Naive B cell (primary cell): ENCODE measurements at places on chromosomes 1 and 21. TPM values are rescaled to one million over a fixed set of nuclear protein-coding genes. Genes with fewer than 3 reads are reported as not detected.
A peak's percentile ranks its signal among the peaks of the same experiment; 100 is the strongest.

DNA sequence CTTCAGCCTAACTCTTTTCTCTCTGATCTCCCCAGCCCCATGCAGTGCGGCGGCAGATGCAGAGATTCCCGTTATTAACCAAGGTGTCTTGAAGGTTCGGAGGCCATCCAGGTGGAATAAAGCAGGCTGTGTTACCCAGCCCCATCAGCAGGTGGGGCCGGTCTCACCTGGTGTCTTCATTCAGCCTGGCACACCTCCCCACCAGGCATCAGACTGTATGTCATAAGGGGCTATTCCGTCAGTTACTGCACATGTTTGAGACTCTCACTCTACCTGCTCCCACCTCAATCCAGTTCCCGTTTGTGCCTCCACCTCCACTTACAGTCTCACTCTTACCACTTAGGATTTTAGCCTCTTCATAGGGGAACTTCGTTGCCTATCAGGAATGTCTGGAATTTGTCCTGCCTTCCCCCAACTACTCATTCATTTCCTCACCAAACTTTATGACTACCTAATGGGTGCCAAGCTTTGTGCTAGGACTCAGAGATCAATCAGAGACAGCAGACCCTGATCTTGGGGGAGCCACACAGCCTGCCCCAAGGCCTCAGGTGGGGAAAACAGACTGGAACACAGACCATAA lies 170.2 kb downstream of the PLPP3 start:
- peaks cover 27% of the 10 kb centered on the region for H3K4me1 ChIP-seq
- DNase-seq, result peak; percentile 29
- H3K4me3 ChIP-seq, result no peak overlapping the region
- no peaks in the 10 kb centered on the region for H3K36me3 ChIP-seq
- no peaks in the 10 kb centered on the region for H3K27me3 ChIP-seq

- no peak for DNase-seq
- H3K4me1 ChIP-seq, result no peaks in the 10 kb centered on the region
- H3K4me3 ChIP-seq, result no peak overlapping the region
- no peak overlapping the region for H3K27ac ChIP-seq
- no peaks in the 10 kb centered on the region for H3K36me3 ChIP-seq
- H3K27me3 ChIP-seq, result no peaks in the 10 kb centered on the region
Measured at GRCh38 chr1:164180824-164181223, 378.2 kb upstream of the PBX1 start.

- DNase-seq, result no peak
- H3K4me3 ChIP-seq, result no peak overlapping the region
- H3K27ac ChIP-seq, result no peak overlapping the region
- peaks cover 9% of the 10 kb centered on the region for H3K27me3 ChIP-seq
Measured at GRCh38 chr1:212244441-212244840, 40.8 kb upstream of the PPP2R5A start.

- H3K4me1 ChIP-seq, result peaks cover 26% of the 10 kb centered on the region
- DNase-seq, result peak; percentile 84
- peak overlapping the region; percentile 94 for H3K27ac ChIP-seq
- H3K36me3 ChIP-seq, result peaks cover 5% of the 10 kb centered on the region
- H3K27me3 ChIP-seq, result no peaks in the 10 kb centered on the region
Measured at GRCh38 chr1:155167166-155168104, 5.7 kb downstream of the KRTCAP2 start.

GRCh38 chr1:60091195-60091715 lies 17.7 kb upstream of the C1orf87 start:
- H3K36me3 ChIP-seq, result no peaks in the 10 kb centered on the region
- DNase-seq, result no peak
- no peak overlapping the region for H3K27ac ChIP-seq
- H3K4me3 ChIP-seq, result no peak overlapping the region

GRCh38 chr1:110872366-110872744 lies 593 bp upstream of the CD53 start:
- peaks cover 28% of the 10 kb centered on the region for H3K36me3 ChIP-seq
- DNase-seq, result peak; percentile 80
- H3K27ac ChIP-seq, result peak overlapping the region; percentile 98

GRCh38 chr1:161162806-161163205 lies 3.4 kb upstream of the PPOX start:
- no peaks in the 10 kb centered on the region for H3K27me3 ChIP-seq
- H3K4me3 ChIP-seq, result no peak overlapping the region
- H3K4me1 ChIP-seq, result peaks cover 82% of the 10 kb centered on the region
- no peak overlapping the region for H3K27ac ChIP-seq
- DNase-seq, result no peak

GRCh38 chr1:210684466-210685294 lies 356.0 kb downstream of the HHAT start:
- peaks cover 9% of the 10 kb centered on the region for H3K36me3 ChIP-seq
- no peak overlapping the region for H3K4me3 ChIP-seq
- H3K4me1 ChIP-seq, result no peaks in the 10 kb centered on the region
- no peaks in the 10 kb centered on the region for H3K27me3 ChIP-seq

DNA sequence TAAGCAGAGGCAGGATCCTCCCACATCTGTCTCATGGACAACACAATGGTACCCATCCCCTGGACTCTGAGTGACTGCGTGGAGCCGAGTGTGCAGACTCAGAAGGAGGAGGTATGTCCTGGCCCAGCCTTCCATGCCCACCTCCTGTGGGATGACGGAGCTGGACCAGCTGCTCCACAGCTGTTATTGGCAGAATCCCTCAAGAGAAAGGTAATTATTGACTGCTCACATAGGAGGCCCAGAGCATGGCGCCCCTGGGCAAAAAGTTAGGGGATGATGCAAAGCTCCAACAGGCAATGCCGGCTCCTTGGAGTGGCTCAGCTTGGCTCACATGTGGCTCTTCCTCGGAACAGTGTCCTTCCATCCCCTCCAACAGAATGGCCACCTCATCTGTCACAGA lies 12.2 kb upstream of the ACTRT2 start:
- peaks cover 7% of the 10 kb centered on the region for H3K36me3 ChIP-seq
- H3K27ac ChIP-seq, result no peak overlapping the region
- H3K4me3 ChIP-seq, result no peak overlapping the region
- peaks cover 18% of the 10 kb centered on the region for H3K27me3 ChIP-seq
- DNase-seq, result no peak
- peaks cover 9% of the 10 kb centered on the region for H3K4me1 ChIP-seq

GRCh38 chr21:32119389-32119788 lies 159.5 kb downstream of the MIS18A start:
- H3K4me1 ChIP-seq, result no peaks in the 10 kb centered on the region
- H3K36me3 ChIP-seq, result no peaks in the 10 kb centered on the region
- peaks cover 21% of the 10 kb centered on the region for H3K27me3 ChIP-seq
- no peak overlapping the region for H3K4me3 ChIP-seq

GRCh38 chr21:33936301-33937038 lies 20.9 kb upstream of the ATP5PO start:
- H3K4me3 ChIP-seq, result no peak overlapping the region
- H3K27me3 ChIP-seq, result no peaks in the 10 kb centered on the region
- DNase-seq, result no peak
- peaks cover 9% of the 10 kb centered on the region for H3K4me1 ChIP-seq
- H3K36me3 ChIP-seq, result no peaks in the 10 kb centered on the region

DNA sequence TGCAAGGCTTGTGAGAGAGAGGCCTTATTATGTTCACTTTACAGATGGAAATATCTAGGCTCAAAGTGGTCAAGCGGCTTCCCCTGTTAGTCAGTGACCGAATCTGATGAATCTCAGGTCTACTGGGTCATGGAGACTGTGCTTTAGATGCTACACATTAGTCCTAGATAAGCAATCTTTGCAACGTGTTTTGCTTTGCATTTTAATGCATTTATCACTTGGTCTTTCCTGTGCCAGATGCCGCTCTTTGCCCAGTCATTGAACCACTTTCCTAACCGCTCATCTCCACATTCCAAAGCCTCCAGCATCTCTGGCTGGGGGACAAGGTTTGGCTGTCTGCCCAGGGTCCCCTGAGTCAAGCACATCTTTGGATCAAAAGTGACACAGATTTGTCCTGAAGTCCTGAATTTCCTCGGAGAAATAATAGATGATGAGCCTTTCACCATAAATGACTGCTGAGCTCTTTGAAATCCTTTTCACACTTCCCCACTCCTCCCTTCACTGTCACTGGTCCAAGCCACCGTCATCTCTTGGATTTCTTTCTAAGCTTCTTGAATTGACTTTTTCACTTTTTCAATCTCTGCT lies 96.0 kb upstream of the USP24 start:
- DNase-seq, result no peak
- H3K36me3 ChIP-seq, result no peaks in the 10 kb centered on the region
- H3K4me1 ChIP-seq, result no peaks in the 10 kb centered on the region
- H3K27ac ChIP-seq, result no peak overlapping the region
- no peak overlapping the region for H3K4me3 ChIP-seq
- peaks cover 13% of the 10 kb centered on the region for H3K27me3 ChIP-seq

GRCh38 chr1:235074523-235075047 lies 54.1 kb downstream of the TOMM20 start:
- DNase-seq, result no peak
- no peak overlapping the region for H3K27ac ChIP-seq
- H3K4me3 ChIP-seq, result peak overlapping the region; percentile 71

- no peaks in the 10 kb centered on the region for H3K36me3 ChIP-seq
- H3K4me3 ChIP-seq, result no peak overlapping the region
- no peaks in the 10 kb centered on the region for H3K4me1 ChIP-seq
Measured at GRCh38 chr1:244896550-244896949, 32.2 kb upstream of the HNRNPU start.

- DNase-seq, result no peak
- H3K27me3 ChIP-seq, result peaks cover 5% of the 10 kb centered on the region
- no peak overlapping the region for H3K27ac ChIP-seq
- H3K4me1 ChIP-seq, result no peaks in the 10 kb centered on the region
Measured at GRCh38 chr1:206526064-206526911, 19.0 kb downstream of the RASSF5 start.

GRCh38 chr21:38082936-38083485 lies 166.8 kb upstream of the KCNJ6 start:
- H3K27ac ChIP-seq, result no peak overlapping the region
- no peaks in the 10 kb centered on the region for H3K36me3 ChIP-seq
- H3K4me1 ChIP-seq, result no peaks in the 10 kb centered on the region
- no peak for DNase-seq
- peaks cover 17% of the 10 kb centered on the region for H3K27me3 ChIP-seq

- no peak overlapping the region for H3K4me3 ChIP-seq
- no peaks in the 10 kb centered on the region for H3K4me1 ChIP-seq
- peaks cover 8% of the 10 kb centered on the region for H3K27me3 ChIP-seq
Measured at GRCh38 chr1:65668368-65668767, 124.3 kb upstream of the PDE4B start.

GRCh38 chr1:198649232-198649967 lies 10.6 kb downstream of the PTPRC start:
- H3K4me1 ChIP-seq, result peaks cover 81% of the 10 kb centered on the region
- peak overlapping the region; percentile 63 for H3K4me3 ChIP-seq
- peak overlapping the region; percentile 70 for H3K27ac ChIP-seq
- no peak for DNase-seq
- H3K27me3 ChIP-seq, result no peaks in the 10 kb centered on the region

DNA sequence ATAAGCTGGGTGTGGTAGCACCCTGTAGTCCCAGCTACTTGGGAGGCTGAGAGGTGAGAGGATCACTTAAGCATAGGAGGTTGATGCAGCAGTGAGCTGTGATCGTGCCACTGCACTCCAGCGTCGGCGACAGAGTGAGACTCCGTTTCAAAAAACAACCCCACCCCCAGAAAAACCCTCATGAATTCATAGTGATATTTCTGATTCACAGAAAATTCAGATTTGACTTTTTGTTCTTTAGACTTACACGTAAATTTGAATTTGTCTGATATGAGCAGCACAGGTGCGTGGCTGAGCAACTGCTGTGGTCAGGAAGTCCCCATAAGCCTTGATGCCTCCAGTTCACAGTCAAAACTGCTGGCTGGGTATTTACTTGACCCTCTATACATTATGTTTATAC lies 10.0 kb upstream of the MORC3 start:
- peak; percentile 61 for DNase-seq
- peaks cover 1% of the 10 kb centered on the region for H3K36me3 ChIP-seq
- peaks cover 21% of the 10 kb centered on the region for H3K4me1 ChIP-seq
- peak overlapping the region; percentile 80 for H3K4me3 ChIP-seq
- H3K27ac ChIP-seq, result peak overlapping the region; percentile 95

GRCh38 chr1:47812904-47813514 lies 184.2 kb downstream of the TRABD2B start:
- H3K36me3 ChIP-seq, result no peaks in the 10 kb centered on the region
- H3K4me3 ChIP-seq, result no peak overlapping the region

DNA sequence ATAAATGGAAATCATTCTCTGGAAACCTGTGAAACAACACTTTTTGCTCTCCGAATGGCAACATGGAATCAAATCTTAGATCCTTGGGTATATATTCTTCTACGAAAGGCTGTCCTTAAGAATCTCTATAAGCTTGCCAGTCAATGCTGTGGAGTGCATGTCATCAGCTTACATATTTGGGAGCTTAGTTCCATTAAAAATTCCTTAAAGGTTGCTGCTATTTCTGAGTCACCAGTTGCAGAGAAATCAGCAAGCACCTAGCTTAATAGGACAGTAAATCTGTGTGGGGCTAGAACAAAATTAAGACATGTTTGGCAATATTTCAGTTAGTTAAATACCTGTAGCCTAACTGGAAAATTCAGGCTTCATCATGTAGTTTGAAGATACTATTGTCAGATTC lies 45.7 kb downstream of the PTGFR start:
- H3K4me1 ChIP-seq, result no peaks in the 10 kb centered on the region
- H3K27me3 ChIP-seq, result no peaks in the 10 kb centered on the region
- DNase-seq, result no peak
- H3K4me3 ChIP-seq, result no peak overlapping the region

DNA sequence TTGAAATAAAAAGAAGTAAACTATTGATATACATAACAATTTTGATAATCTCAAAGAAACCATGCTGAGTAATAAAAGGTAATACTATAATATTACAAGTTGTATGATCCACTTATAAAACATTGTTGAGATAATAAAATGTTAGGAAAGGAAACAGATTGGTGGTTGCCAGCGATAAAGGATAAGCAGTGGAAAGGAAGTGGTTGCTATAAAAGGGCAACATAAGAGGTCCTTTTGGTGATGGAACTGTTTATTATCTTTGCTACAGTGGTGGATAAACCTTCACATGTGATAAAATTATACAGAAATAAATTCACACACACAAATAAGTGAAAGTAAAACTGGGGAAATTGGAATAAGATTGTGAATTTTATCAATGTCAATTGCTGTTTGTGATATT lies 15.1 kb downstream of the OR6F1 start:
- no peaks in the 10 kb centered on the region for H3K36me3 ChIP-seq
- H3K4me1 ChIP-seq, result no peaks in the 10 kb centered on the region
- DNase-seq, result no peak
- no peak overlapping the region for H3K27ac ChIP-seq

GRCh38 chr21:38729754-38730379 lies 75.9 kb upstream of the ETS2 start:
- peaks cover 10% of the 10 kb centered on the region for H3K27me3 ChIP-seq
- no peak overlapping the region for H3K27ac ChIP-seq
- peaks cover 1% of the 10 kb centered on the region for H3K36me3 ChIP-seq
- DNase-seq, result no peak
- peaks cover 9% of the 10 kb centered on the region for H3K4me1 ChIP-seq

AKNAD1 gene
- not detected for polyA plus RNA-seq

TMEM52 gene
- polyA plus RNA-seq, result not detected

LPAR3 gene
- not detected for polyA plus RNA-seq

LINGO4 gene
- not detected for polyA plus RNA-seq

REN gene
- polyA plus RNA-seq, result not detected

NHLH2 gene
- polyA plus RNA-seq, result not detected

FCRL4 gene
- not detected for polyA plus RNA-seq

OR6K3 gene
- polyA plus RNA-seq, result not detected

RTCA gene
- polyA plus RNA-seq, result 21.8 TPM

NR5A2 gene
- not detected for polyA plus RNA-seq

HAPLN2 gene
- polyA plus RNA-seq, result not detected

TLR5 gene
- 0.42 TPM for polyA plus RNA-seq

RXFP4 gene
- not detected for polyA plus RNA-seq

CD46 gene
- polyA plus RNA-seq, result 107 TPM

EXO1 gene
- 0.72 TPM for polyA plus RNA-seq

HOOK1 gene
- 11.6 TPM for polyA plus RNA-seq
